ENCODE measurements at places on chromosomes 11 and 22.

GRCh38 chr11:64379817-64380709 lies 21.1 kb downstream of the RPS6KA4 start:
- no peak for DNase-seq

- DNase-seq = no peak
These were observed 5.2 kb downstream of the TRAPPC4 start for GRCh38 chr11:119023741-119024140.

- no peak for DNase-seq
These were observed 380.3 kb downstream of the AASDHPPT start for GRCh38 chr11:106457727-106458126.

DNA sequence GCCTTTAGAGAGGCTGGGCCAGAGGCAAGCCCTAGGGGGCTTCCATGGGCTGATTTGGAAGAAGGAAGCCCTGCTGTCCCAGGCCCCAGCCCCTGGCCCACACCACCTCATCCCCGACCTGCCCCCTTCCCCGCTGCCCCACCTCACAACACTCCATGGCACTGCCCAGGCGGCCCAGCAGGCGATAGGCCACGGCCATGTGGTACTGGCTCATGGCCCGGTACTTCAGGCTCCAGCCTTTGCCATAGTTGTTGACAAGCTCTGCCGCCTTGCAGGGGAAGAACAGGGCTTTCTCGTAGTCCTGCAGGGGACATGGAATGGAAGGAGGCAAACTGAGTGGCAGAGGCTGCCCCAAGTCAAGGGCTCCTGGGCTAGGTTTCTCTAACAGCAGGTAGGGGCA lies 6.4 kb downstream of the RAPSN start:
- DNase-seq = no peak

GRCh38 chr11:99271527-99271926 lies 250.8 kb downstream of the CNTN5 start:
- no peak for DNase-seq

DNA sequence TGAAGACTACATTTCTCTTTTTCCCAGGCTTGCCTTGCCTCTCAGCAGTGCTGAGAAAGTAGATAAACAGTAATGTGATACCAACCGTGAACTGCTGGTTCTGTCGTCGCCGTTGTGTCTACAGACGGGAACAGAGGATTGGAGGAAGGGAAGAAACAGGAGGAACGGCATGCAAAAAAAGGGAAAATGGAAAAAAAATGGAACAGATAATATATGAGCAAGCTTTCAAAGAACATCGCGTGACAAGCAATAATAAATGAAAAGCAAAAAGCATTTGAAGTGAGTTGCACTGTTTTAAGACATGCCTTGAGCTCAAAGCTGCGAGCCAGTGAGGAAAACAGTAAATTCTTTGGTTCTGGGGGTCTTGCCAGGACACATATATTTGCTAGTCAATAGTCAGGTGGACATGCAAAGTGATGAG lies 305.9 kb downstream of the CADM1 start:
- DNase-seq = no peak

Data from OCI-LY7 (cell line).